Stimulated activated CD8-positive, alpha-beta memory T cell treated with anti-CD3 and anti-CD28 coated beads, Interleukin-15, amount 100 ng/mL, for 48 hours (primary cell): ENCODE measurements at places on chromosomes 11 and 22.

DNA sequence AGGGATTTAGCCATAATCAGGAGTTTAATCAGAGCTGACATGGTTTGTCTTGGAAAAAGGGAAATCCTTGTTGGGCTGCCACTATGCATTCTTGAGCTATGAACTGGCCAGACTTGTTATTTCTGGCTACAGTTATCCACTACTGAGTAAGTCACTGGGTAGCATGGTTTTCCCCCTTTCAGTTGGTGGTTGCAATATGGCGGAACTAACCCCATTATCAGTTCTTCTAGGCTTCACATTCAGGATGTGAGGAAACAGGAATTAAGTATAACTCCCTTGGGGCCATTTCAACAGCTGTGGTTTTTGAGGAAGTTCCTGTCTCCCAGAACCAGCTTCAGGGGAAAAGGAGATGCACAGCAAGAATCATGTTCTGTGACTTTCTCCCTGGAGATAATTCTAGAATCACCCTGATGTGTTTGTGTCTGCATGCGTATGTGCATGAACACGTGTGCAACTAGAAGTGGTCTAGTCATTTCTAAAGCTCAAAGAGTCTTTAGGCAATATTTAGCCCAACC lies 103.0 kb upstream of the CD44 start:
- DNase-seq, result no peak

DNA sequence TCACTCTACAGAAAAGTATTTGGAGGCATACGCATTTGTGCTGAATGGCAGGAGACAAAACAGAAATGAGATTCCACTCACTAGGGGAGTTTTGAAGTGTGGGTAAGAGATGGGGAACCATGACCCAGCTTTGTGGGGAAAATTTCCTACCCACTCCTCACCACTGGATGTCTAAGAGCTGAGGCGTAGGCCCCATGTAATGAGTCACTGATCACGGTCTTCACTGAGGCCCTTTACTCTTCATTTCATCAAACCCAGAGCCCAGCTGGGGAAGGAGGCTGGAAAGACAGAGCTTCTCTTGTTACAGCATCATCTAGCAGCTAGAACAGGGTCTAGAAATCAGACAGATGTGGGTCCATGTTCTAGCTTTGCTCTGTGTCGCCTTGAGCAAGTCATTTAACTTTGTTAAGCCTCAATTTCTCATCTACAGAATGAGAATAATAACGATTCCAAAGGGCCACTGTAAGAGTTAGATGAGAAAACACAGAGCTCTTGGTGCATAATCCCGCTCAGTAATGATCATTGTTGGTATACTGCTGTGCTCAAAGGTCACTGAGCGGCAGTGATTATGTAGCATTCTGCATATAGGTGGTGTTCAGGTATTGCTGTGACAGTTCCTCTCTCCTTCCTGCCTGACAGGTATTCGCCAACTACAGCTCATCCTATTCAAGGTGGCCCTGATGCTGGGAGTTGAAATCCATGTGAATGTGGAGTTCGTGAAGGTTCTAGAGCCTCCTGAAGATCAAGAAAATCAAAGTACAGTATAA lies 97.2 kb downstream of the MICAL2 start:
- DNase-seq, result peak; percentile 62

DNA sequence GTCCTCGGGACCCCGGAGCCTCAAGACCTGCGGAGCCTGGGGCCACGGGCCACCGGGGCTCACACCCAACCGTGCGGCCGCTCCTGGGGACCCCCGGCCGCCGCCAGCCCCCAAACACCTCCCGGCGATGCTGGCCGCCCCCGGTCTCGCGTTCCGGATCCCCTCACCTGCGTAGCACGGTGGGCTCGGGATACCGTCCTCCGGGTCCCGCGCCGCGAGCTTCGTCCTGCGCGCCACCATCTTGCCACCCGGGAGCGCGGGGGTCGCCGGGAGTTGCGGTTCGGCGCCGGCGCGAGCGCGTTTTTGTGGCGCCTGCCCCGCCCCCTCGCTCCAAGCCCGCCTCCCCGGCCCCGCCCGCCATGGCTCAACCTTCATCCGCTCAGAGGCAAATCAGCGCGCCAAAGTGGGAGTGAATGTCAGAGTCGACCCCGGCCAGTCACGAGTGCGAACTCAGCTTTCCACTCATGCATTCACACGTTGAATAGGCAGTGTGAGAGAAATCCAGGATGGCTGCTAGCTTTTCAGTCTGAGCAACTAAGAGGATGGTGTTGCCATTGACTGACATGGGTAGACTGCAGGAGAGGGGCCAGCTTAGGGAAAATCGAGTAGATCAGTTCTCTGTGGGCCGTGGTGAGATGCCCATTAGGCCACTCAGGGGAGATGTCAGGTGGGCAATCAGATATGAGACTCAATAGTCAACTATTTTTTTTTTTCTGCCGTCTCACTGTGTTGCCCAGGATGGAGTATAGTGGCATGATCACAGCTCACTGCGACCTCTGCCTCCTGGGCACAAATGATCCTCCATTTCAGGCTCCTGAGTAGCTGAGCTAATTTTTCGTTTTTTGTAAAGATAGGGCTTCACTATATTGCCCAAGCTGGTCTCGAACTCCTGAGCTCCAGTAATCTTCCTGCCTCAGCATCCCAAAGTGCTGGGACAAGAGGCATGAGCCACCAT lies 28.3 kb downstream of the SERHL2 start:
- peak; percentile 77 for DNase-seq

DNA sequence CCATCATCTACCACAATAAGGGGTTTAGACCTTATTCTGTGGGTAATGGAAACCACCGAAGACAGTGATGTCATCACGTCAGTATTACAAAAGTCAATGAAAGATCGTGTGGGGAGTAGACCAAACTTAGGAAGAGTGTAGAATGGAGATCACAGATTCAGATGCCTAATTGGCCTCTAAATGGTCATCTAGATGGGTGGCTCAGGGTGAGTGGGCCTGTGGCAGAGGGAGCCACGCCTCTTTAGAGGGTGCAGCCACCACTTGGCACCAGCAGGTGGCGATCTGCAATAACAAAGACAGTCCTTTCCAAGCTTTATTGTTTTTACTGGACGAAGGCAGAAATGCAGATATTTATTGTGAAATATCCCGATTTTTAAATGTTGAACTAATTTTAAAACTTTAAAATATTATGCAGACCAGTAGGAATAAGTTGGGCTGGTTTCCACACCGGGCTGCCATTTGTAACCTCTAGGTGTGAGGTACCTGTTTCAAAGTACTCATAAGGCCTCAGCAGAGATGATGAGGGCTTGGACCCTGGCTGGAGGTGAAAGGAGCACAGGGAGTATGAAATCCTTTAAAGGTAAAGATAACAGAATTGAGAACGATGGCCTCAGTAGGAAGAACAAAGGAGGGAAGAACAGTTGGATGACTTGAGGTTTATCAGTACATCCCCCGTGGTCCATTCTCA lies 222.0 kb downstream of the DBX1 start:
- DNase-seq, result peak; percentile 14

- no peak for DNase-seq
Measured at GRCh38 chr11:124536520-124536919, 6.9 kb downstream of the OR8B12 start.

DNA sequence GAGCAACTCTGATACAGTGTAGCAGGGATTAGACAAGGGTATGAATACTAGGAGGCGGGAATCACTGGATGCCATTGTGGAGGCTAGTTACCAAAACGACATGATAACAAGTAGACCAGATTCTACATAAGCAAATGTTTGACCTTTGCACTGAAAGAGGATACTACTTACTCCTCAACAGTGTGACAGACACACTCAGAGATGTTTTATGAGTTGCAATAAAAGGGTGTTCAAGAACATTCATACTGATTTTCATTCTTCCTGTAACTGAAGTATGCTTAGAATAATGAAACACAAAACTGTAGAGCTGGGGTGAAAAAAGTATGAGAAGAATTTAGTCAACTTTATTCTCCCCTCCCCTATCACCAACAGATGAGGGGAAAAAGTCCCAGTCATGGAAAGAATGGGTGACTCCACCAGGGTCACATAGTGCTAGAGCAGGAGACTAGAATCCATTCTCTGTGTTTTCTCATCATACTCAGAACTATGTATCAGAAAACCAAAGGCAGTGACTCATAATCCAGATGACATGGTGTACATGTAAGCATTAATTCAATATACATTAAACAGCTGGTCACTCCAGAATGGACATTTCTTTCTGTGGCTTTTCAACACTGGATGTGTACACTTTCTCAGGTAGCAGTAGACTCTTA lies 32.8 kb downstream of the ARHGAP20 start:
- no peak for DNase-seq

- no peak for DNase-seq
Measured at GRCh38 chr11:80819271-80819670, 1378.4 kb upstream of the TENM4 start.

DNA sequence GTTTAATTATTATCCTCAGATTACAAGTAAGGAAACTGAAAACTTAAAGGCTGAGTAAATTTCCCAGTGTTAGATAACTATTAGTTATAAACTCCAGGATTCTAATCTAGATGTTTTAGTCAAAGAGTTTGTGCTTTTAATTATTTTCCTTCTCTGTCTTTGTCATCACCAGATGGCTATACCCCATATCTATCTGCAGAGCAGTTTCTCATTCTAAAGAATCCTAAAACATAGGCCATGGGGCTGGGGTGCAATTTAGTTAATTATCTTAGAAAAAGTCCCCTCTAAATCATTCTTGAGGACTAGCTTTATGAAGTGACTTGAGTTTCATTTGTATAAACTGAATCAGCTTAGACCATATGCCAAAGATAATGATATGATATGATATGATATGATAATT lies 556.3 kb upstream of the ANO5 start:
- no peak for DNase-seq

GRCh38 chr11:62593434-62594044 lies 2.2 kb upstream of the TUT1 start:
- peak; percentile 57 for DNase-seq

GRCh38 chr11:57638005-57638781 lies 11.5 kb downstream of the YPEL4 start:
- no peak for DNase-seq

DNA sequence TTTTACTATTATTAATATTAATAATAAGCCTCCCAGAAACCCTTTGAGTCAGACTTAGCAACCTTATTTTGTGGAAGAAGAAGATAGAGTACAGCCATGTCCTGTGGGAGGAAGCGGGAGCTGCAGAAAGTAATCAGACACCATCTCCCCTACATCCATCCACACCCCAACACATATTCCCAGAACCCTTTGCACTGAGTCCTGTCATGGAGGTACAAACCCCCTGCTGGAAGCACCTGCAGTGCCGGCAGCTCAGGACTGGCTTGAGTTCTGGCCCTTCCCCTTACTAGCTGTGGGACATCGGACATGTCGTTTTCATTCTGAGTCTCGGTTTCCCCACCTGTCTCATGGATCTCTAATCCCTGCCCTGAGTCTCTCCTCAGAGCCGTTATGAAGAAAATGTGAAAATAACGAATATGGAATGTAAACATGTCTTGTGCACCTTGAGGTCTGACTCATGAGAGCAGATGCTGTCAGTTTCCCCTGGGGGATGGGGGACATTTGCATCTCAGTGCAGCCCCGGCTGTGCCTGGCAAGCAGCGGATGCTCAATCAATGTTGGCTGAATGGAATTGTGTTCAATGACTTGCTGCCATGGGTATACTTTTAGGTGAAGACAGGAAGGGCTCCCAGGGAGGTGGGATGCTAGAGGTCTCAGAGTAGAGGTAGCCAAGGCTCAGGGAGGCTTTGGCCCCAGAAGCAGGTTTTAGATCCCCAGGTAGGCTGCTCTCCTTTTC lies 45.4 kb downstream of the TP53I11 start:
- no peak for DNase-seq

GRCh38 chr22:48799227-48799970 lies 1028.3 kb downstream of the BRD1 start:
- DNase-seq, result no peak

DNA sequence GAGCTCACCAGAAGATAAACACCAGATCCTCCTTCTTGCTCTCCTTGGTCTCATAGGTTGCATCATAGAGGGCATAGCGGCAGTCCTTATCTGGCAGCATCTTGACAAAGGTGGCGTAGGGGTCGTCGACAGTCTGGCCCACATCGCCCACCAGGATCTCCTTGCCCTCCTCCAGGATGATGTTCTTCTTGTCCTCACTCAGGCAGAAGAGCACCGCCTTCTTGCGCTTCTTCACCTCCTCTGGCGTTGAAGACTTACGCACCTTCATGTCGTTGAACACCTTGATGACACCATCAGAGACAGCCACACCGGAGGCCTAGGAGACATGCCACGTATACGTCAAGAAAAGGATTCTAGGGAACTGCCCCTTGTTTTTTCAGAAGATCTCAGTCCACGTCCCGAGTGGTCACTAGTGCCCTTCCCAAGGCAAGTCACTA lies 2.0 kb downstream of the CFL1 start:
- DNase-seq, result no peak

GRCh38 chr11:22197139-22198005 lies 4.5 kb downstream of the ANO5 start:
- no peak for DNase-seq

GRCh38 chr22:38073150-38074130 lies 10.5 kb downstream of the SLC16A8 start:
- DNase-seq, result no peak

- DNase-seq, result no peak
Measured at GRCh38 chr11:60168306-60168705, 14.6 kb downstream of the MS4A6A start.

DNA sequence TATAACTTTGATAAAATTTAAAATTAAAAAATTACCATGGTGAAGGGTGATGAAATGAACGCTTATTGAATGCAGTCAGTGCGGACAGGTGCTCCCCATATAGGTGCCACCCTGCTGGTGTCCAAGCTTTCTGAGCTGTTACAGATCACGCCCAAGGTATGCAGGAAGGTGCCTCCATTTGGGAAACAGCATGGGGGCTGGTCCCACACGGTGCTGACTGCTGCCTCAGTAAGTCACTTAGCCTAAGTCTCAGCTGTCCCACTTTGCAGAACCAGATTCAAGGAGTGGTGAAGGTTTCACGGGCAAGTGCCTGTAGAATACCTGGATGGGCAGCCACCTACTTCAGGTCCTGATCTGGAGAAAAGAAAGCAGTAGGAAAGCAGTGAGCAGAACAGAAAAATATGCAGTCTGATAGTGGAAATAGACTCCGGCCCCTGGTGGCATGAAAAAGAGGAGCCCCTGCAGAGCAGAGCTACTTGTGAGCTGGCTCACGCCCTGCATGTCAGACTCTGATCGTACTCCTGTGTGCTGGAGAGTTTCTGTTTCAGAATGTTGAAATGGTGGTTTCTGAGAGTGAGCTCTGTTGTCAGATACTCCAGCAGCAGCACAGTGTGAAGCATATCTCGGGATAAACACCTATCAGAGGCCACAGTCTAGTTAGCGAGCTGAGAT lies 33.2 kb downstream of the ADORA2A start:
- DNase-seq, result no peak
